ENCODE measurements at places on chromosomes 12 and 14.

- no peak for DNase-seq
Measured at GRCh38 chr14:83909507-83909906, 1620.4 kb upstream of the FLRT2 start.

DNA sequence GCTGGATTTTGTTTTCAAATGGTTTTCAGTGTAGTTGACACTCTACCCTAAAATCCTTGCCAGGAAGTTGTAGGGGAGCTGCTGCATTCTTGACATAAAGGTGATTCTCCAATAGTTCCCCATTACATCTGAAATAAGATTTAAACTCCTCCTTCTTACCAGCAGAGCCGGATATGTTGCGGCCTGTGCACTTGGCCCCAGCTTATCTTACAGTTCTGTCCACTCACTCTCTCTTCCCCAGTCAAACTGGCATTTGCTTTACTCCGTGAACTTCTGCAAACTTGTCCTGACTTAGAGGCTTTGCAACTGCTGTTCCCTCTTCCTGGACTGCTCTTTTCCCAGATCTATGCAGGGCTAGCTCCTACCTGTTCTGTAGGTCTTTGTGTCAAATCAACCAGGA lies 929.5 kb downstream of the VRK1 start:
- DNase-seq, result no peak

DNA sequence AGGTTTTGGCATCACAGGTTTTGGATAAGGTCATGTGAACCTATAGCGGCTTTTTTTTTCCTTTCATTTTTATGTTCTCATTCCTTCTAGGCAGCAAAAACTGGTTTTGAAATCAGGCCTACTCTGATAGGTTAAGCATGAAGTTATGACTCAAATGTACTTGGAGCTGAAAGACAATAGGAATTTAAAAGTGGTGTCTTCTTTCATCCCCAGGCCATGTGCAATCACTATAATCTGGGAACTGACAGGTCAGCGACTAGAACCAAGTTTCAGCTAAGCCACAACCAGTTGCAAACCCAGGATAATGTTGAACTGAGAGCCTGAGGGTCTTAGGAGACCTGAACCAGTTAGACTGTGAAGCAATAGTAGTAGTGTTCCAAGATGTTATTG lies 74.3 kb downstream of the ANO6 start:
- DNase-seq, result no peak

DNA sequence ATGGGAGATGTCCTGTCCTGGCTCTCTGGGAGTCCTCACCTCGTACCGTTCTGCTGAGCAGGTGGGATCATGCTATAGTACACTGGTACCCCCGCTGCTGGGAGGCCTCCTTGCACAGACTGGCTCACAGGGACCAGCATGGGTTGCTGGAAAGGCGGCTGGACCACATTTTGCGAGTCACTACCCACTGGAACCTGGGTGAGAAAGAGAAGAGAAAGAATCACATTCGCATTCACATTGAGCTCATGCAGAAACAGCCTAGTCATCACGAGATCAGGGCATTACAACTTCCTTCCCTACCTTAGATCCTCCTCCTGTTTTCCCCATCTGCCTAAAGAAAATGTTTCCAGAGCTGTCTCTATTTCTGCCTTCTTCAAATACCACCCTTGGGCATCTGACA lies 17.3 kb upstream of the STAC3 start:
- no peak for DNase-seq

GRCh38 chr14:74314576-74314975 lies 11.8 kb upstream of the ABCD4 start:
- no peak for DNase-seq

DNA sequence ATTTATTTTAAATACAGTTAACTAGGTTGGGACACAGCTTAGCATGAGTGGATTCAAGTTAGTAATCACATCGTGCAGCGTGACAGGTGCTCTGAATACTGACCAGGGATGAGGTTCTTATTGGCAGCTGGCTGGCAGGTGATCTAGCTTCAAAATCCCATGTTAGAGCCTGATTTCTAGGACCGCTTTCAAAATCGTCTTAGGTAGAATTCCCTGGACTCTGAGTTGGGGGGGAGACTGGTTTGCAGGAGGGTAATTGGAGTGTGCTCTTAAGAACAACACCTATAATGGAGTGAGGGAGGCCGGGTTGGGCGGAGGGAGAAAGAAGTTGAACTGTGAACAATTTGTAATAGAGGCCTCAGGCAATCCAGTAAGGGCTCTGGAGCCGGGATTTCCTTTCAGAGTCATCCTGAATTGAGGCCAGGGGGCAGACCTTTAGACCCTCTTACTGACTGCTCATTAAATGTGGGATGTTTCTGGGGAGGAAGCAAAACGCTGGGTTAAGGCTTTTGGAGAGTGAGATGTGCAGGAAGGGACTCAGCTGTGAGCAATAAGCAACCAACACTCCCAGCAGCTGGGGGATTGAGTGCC lies 874 bp upstream of the YARS2 start:
- DNase-seq, result no peak

- no peak for DNase-seq
Measured at GRCh38 chr12:13087766-13088165, 15.7 kb downstream of the GSG1 start.

- DNase-seq, result no peak
Measured at GRCh38 chr12:48932878-48933277, 7.6 kb upstream of the FKBP11 start.

DNA sequence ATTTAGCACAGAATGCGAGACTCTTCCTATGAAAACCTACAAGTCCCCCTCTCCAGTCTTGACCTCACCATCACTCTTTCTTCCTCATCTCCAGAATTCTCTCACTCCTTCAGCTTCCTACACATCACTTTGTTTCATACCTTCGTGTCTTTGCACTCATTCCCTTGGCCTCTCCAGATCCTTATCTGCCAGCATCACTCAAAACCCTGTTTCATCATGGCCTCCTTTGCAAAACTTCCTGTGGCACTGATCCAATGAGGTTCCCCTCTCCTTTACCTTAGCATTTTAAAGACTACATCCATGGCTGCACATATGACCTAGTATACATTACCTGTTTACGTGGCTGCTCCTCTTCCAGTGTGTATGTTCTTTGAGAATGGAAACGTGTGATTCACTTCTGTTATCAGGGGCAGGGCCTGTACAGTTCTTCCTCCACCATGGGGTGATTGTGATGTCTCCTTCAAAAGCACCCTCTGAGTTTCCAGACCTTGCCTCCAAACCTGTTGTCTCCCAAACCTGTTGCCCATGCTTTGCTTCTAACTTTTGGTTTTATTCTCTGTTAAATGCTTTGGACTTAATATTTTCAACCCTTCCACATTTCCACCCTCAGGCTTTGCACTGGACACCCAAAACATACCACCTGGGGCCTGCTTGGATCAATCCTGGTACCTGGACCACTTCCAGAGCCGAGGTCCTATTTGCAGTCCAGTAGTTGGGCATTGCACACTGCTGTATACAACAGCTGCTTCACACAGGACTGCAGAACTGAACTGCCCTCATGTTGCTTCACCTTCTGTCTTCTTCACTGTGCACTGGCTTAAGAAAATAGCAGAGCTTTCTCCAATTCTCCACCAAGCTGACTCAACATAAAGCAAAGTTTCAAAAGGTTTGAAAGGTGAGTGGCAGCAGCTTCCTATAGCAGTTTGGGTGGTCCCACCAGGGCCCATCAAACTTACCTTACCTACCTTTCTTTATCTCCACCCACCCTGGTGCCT lies 131.7 kb downstream of the LLPH start:
- no peak for DNase-seq

DNA sequence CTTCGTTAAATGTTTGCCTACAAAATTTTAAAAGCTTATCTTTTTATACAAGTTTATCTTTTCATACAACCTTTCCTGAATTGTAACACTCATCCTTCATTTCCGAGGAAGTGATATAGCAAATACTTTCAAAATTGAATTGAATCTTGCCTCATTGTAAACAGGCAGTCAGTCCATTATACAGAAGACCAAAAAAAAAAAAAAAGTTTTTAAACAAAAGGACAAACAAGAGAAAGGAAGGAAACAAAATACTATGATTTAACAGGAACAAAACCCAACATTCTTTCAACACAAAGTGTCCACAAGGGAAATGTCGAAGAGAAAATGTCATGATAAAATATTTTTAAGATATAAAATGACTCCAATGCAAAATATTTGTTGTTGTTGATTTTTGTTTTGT lies 8.5 kb downstream of the ATF7 start:
- DNase-seq, result no peak

Measured in SW 1271 (cell line).